Hypothalamus (tissue), 51 donors: ENCODE measurements at places on chromosomes 7 and 10.

DNA sequence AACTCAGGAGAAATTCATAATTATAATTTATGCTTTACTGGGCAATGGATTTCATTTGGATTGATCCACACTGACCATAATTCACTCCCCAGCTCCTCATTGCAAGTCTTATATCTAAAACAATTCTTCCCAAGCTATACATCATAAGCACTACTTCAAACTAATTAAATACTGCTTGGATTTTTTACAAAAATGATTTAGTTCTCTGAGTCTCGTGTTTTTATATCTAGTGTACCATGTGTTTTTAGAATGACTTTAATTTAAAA lies 443.8 kb downstream of the GPAM start:
- DNase-seq: no peak

GRCh38 chr7:151249034-151249731 lies 689 bp upstream of the SMARCD3 start:
- peak; percentile 61 for DNase-seq

DNA sequence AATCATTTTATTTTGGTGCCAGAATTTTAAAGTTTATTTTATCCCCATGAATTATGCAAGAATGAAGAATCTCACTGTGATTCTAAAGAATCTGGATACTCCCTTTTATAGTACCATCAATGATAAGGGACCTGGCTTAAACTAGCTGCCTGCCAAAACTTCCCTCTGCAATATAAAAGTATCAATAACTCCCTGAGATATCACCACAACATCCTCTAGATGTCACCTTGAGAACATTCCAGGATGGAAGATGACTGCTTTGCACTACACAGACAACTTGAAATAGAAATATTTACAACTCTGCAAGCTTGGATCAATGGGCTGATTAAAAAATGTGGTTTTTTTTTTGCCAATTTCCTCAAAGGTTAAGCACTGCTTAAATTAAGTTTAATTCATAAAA lies 142.1 kb downstream of the SLC25A13 start:
- no peak for DNase-seq

DNA sequence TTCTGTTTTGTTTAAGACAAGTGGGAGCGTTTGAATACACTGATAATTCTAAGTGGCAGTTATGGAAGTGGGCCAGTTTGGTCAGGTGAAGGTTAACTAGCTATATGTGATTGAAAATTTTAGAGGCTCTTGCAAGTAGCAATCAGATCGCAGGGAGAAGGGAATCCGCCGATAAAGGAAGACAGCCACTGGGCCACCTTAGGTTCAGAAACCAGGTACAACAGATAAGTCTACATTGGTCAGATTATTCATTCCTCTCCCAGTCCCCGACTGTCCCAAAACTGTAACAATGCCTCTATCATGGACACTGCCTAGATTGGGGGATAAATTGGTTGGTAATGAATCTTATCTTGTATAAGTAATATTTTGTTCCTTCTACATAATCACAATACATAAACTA lies 8.9 kb downstream of the ANK3 start:
- no peak for DNase-seq

- no peak for DNase-seq
These were observed 81.3 kb downstream of the ITGB8 start for GRCh38 chr7:20412032-20412431.

GRCh38 chr7:150944066-150945042 lies 33.8 kb downstream of the KCNH2 start:
- DNase-seq: no peak

- no peak for DNase-seq
These were observed 20.6 kb upstream of the CDCA7L start for GRCh38 chr7:21966271-21966670.

GRCh38 chr10:122464586-122464985 lies 3.2 kb downstream of the HTRA1 start:
- DNase-seq: no peak
